ENCODE measurements at places on chromosomes 3 and 15. TPM values are rescaled to one million over a fixed set of nuclear protein-coding genes. Genes with fewer than 3 reads are reported as not detected.

Gene SST
- total RNA-seq, result not detected

Gene PARP14
- 42.9 TPM for total RNA-seq

Gene IQCH
- 0.64 TPM for total RNA-seq

Gene ZPLD1
- not detected for total RNA-seq

GRCh38 chr15:82058026-82058425, 12.2 kb upstream of the MEX3B start:
- no peaks in the 10 kb centered on the region for H3K27me3 ChIP-seq
- no peak overlapping the region for H3K27ac ChIP-seq

GRCh38 chr3:66789580-66790237, 208.4 kb upstream of the KBTBD8 start:
- H3K4me1 ChIP-seq, result no peaks in the 10 kb centered on the region
- no peaks in the 10 kb centered on the region for H3K27me3 ChIP-seq
- no peak for DNase-seq
- no peak overlapping the region for H3K27ac ChIP-seq

GRCh38 chr3:192417559-192418055, 309.7 kb downstream of the FGF12 start:
- H3K27me3 ChIP-seq, result no peaks in the 10 kb centered on the region
- H3K4me3 ChIP-seq, result no peak overlapping the region
- no peaks in the 10 kb centered on the region for H3K4me1 ChIP-seq
- no peak for DNase-seq

DNA sequence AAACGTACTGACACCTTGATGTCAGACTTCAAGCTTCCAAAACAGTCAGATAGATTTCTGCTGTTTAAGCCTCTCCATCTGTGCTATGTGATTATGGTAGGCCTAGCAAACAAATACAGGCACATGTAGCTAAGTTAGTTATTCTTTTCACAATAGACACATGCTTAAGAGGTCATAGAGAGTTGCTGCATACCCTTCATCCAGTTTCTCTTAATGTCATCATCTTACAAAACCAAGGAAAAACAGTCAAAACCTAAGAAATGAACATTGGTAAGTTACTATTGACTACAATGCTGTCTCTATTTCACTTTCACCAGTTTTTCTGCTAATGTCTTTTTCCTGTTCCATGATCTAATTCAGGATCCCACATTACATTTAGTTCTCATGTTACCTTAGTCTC, 946.8 kb downstream of the TUSC7 start:
- H3K27ac ChIP-seq, result no peak overlapping the region
- no peak for DNase-seq
- H3K4me1 ChIP-seq, result no peaks in the 10 kb centered on the region
- no peaks in the 10 kb centered on the region for H3K27me3 ChIP-seq
- no peak overlapping the region for H3K4me3 ChIP-seq

- H3K36me3 ChIP-seq, result no peaks in the 10 kb centered on the region
- no peak overlapping the region for H3K4me3 ChIP-seq
- H3K4me1 ChIP-seq, result no peaks in the 10 kb centered on the region
- no peak overlapping the region for H3K27ac ChIP-seq
- no peaks in the 10 kb centered on the region for H3K27me3 ChIP-seq
Measured at GRCh38 chr3:196292286-196292923, 4.9 kb upstream of the PCYT1A start.

All from breast epithelium (tissue), 4 donors.